ENCODE measurements at places on chromosomes 11 and 22. TPM values are rescaled to one million over a fixed set of nuclear protein-coding genes. Genes with fewer than 3 reads are reported as not detected.

- no peak for DNase-seq
Observed at GRCh38 chr11:2368851-2369180, 8.3 kb upstream of the CD81 start.

DNA sequence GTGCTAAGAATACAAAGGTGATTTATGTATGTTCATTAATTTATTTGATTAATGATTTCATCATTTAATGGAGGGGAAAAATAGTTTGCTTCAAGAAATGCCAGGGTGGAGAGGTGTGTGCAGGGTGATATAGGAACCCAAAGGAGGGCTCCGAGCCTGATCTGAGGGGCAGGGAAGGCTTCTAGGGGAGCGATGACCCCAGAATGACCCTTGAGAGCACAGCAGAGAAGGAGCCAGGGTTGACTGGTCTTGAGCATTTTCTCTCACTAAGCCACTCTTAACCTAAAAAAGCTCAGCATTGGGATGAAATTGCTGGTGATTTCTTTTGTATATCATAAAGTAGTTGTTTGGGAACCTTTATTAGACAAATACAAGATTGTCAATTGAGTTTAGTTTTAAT lies 35.1 kb downstream of the HIPK3 start:
- DNase-seq = no peak

GRCh38 chr11:67392183-67392715 lies 463 bp downstream of the RAD9A start:
- DNase-seq = no peak

The PHOX2A gene
- 75.6 TPM for polyA plus RNA-seq

The SCO2 gene
- 3.2 TPM for polyA plus RNA-seq

The MS4A8 gene
- polyA plus RNA-seq = not detected

The SDHD gene
- 169 TPM for polyA plus RNA-seq

Measured in SK-N-SH (cell line).